ENCODE measurements at places on chromosomes 12 and 14. TPM values are rescaled to one million over a fixed set of nuclear protein-coding genes. Genes with fewer than 3 reads are reported as not detected.
A peak's percentile ranks its signal among the peaks of the same experiment; 100 is the strongest.

GRCh38 chr12:106246891-106247673 lies 738 bp downstream of the CKAP4 start:
- peak; percentile 65 for DNase-seq

DNA sequence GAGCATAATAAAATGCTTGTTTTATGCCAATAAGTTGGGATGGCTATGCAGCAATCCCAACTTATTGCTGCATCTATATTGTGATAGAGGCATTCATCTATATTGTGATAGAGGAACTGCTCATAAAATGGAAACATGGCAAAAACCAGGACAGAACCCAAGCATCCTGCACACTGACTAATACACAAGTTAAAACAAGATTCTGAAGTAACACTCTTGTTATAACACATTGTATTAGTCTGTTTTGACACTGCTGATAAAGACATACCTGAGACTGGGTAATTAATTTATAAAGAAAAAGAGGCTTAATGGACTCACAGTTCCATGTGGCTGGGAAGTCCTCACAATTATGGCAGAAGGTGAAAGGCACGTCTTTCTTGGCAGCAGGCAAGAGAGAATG lies 36.8 kb downstream of the KCNK10 start:
- DNase-seq, result no peak

DNA sequence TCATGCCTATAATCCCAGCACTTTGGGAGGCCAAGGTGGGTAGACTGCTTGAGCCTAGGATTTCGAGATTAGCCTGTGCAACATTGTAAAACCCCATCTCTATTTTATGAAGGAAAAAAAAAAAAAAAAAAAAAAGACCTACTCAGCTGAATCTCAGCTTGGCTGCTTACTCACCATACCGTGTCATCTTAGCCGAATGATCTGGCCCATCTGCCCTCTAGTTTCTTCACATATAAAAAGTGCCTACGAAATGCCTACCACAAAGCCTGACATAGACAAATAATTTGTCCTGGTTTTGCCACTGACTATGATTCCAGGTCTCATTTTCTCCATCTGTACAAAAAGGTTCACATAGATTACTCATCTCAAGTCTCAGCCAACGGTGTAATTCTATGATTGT lies 10.1 kb downstream of the DIABLO start:
- DNase-seq, result no peak

The LMNTD1 gene
- polyA plus RNA-seq, result not detected

The WNT5B gene
- polyA plus RNA-seq, result 2.4 TPM

- DNase-seq, result peak; percentile 28
Measured at GRCh38 chr14:93219103-93219726, 12.2 kb downstream of the UBR7 start.

- no peak for DNase-seq
Measured at GRCh38 chr12:26164118-26164517, 31.3 kb upstream of the SSPN start.

The CPM gene
- 7.4 TPM for polyA plus RNA-seq

The PTCSC3 gene
- polyA plus RNA-seq, result not detected

DNA sequence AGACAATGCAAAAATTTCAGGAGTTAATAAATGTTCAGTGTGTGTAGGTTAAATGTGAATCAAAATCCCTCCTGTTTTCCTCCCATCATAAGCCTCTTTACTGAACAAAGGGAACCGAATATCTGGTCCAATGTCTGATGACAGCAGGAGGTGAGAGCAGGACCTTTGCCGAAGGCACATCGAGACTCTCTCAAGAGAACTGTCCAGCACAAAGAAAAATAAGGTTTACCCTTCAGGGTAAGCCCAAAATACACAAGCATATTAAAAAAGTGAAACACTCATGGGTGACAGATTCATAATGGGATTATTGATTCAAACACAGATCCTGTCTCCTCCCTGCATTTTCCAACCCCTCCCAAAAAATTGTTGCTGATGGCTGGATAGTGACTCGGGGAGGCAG lies 4.2 kb upstream of the VSX2 start:
- DNase-seq, result no peak

The SLC15A5 gene
- not detected for polyA plus RNA-seq

GRCh38 chr12:32993404-32993803 lies 96.8 kb upstream of the PKP2 start:
- no peak for DNase-seq

GRCh38 chr14:104717646-104718045 lies 6.4 kb upstream of the ADSS1 start:
- DNase-seq, result no peak

DNA sequence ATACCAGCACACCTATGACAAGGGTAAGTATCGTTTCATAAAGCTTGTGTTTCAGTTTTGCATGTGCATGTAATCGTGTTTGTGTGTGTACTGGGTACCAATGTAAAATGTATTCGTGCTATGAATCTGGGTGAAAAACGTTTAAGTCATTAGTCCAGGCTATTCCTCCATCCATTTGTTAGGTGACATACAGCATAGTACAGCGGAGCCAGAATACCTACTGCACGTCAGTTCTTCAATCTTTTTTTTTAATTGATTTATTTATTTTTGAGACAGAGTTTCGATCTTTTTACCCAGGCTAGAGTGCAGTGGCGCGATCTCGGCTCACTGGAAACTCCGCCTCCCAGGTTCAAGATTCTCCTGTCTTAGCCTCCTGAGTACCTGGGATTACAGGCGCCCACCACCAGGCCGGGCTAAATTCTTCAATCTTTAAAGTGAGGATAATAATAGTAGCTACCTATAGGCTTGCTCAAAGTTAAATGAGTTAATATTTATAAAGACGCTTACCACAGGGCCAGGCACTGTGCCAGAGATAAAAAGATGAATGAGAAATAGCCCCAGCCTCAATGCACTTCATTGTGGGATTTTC lies 661 bp upstream of the RPS26 start:
- no peak for DNase-seq

DNA sequence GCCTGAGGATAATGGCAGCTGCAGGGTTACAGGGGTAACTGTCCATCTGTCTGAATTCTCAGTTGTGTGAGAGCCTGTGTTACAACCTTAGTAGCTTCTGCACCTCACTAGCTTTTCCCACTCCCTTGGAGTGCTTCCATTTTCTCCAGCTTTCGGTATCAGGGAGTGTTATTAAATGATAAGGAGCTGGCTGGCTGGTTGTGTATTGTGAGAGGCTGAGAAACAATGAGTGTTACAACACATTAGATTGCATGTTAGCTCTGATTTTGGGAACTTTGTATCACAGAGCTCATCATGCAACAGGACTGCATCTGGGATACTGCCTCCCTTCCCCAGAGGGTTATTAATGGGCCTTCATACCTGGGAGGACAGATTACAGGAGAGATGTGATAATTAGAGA lies 723.7 kb downstream of the DIO2 start:
- no peak for DNase-seq

GRCh38 chr14:89681086-89682018 lies 264.3 kb upstream of the FOXN3 start:
- DNase-seq, result no peak

DNA sequence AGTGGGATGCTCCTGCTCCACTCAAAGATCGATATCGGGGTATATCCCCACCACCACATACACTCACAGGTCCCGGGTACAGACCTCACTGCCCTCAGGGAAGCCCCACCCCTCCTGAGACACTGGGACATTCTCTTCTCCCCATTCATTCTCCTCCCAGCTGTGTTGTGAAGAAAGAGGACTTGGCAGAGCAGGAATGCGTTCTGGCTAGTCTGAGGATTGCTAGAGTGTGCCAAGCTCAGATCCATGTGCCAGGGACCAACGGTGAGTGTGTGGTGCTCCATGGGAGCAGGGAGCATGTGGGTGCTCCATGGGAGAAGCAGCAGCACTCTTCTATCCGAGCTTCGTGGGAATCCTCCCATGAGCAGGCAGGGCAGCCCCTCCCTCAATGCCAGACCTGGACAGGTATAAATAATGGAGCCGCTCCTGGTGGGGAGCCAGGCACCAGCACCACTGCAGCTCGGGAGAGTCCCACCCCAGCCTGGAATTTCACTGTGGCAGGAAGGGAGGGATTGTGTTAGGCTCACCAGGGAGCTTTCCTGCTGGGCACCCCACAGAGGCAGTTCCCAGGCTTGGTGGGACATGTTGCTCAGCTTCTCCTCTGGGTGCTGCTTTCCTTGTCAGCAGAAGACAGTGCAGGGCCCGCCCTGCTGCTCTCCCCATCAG lies 2.3 kb upstream of the KRT5 start:
- DNase-seq, result no peak
